Activated T-cell treated with anti-CD3 and anti-CD28 coated beads, Interleukin-2, amount 50 U/mL, for 1 hour (primary cell): ENCODE measurements at places on chromosomes 1 and 21.

DNA sequence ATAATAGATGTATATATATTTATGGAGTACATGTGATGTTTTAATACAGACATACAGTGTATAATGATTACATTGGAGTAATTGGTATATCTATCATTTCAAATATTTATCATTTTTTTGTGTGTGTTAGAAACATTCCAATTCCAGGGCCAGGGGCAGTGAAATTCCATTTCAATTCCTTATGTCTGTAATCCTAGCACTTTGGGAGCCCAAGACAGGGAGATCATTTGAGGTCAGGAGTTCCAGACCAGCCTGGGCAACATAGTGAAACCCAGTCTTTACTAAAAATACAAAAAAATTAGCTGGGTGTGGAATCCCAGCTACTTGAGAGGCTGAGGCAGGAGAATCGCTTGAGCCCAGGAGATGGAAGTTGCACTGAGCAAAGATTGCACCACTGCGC is 30.4 kb upstream of the PDC start:
- no peak for DNase-seq

DNA sequence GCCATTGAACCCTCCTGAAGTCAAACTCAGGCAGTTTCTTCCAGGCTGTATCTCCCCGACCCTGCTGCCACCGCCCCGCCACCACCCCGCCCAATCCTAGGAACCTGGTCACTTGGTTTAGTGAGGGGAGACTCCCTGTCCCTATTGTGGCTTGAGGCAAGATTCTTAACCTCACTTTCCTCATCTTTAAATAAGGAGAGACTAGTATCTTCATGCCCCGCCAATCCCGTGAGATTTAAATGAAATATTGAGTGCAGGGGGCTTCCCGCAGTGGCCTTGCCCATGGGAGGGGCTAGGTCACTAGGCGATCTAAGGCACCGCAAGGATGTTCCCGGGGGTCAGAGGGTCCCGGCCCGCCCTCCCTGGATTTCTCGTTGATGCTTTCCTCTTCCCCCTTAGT is 998 bp downstream of the KDF1 start:
- DNase-seq = no peak

DNA sequence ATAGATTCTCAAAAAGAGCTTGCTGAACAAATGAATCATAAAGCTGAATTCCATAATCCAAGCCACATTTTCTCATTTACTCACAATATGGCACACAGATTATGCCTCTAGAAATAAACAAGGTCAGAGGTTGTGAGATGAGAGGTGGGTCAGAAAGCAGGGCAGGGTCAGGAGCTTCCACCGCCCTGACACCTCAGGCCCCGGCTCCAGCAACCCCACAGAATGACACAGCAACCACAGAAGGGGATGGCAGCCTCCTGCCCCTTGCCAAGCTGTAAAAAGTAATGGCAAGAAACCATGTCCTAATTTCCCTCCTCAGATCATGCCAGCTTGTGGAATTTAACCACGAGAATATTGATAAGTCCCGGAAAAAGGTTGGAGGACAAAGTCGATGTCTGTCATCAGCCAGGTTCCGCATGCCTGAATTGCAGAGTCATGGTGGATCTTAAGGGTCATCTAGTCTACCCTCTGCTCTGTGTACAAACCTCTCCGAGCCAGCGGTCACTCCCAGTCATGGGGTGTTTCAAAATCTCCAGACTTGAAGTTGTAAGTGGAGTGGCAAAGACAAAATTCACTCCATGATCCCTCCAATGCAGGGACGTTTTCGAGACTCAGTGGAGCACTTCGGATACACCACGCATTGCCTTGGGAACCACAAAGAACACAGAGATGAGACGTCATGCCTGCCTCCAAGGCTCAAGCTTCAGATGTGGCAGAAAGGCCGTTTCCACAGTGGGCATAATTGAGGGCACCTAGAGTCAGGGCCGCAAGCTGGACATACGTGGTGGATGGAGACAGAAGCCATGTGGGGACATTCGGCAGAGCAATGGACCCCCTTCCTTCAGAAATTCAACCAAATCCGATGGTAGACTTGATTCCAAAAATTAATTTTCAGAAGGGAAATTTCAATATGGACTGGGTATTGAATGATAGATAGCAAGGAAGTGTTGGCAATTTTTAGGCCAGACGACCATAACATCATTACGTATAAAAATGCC is 254.0 kb downstream of the TOMM20 start:
- DNase-seq = no peak

DNA sequence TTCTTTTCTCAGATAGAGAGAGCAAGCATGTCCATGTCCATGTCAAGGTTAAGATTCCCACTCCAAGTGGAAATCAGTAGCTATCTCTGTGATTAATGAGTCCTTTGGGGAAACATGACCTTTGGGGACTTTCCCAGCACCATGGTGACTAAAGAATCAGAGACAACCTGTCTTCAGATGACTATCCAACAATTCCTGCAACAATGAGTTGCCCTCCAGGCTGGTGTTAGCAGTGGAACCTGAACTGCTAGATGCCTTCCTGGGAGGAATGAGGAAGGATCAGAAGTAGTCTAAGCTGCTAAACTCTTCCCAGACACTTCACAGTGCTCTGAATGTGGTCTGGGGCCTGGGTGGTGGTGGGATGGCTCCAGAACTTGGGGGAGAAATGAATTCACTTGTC is 6.5 kb downstream of the S100A9 start:
- no peak for DNase-seq

DNA sequence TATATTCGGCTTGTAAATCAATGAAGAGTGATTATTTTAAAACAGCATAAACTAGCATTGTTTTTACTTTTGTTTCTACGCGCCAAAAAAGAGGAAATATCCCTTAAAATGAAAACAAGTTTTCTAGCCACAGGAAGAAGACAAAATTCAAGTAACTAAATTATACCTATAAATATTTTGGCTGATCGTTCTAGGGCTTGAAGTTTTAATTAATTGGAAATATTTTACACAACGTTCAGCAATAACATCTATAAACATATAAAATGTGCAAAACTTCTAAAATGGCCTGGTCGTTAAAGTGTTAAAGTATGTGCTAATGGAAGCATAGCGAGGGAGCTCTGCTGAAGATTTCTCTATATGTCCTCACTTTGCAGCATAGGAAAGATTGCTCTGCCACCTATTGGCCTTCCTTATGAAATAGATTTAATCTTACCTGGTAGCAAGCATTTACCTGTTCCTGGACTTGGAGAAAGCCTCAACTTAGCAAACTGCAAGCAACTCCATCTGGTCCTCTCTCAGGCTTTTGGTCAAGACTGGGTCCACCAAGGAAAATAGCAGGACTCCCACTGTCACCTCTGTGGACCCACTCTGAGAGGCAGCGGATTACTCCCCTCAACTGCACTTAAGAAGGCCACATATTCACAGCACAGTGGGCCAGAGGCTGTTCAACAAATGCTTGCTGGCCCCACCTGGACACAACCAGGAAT is 351.3 kb upstream of the RUNX1 start:
- peak; percentile 41 for DNase-seq

GRCh38 chr1:201538612-201539551 is at the start of gene NAV1:
Gene NAV1, plus strand, starts transcription at chr1:201539127. Its CDS starts 83,758 bp downstream, at chr1:201622885.
- no peak for DNase-seq

GRCh38 chr1:54582566-54583306 is 34.7 kb downstream of the ACOT11 start:
- DNase-seq = no peak

DNA sequence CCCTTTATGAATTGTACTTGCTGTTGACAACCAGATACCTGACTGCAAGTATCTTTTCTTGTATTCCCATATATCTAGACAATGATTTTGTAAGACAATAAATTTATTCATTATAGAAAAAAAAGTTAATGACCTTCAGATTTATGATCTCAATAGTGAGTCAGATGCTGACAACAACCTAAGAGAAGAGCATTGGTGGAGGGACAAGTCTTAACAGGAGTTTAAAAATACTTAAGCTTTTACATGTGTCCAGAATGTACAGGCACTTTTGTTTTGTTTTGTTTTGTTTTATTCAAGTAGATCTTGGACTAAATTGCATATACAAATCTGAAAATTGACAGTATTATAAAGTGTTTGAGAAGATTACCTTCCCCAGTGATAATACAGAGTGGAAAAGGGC is 1544.6 kb upstream of the B3GALT2 start:
- no peak for DNase-seq

DNA sequence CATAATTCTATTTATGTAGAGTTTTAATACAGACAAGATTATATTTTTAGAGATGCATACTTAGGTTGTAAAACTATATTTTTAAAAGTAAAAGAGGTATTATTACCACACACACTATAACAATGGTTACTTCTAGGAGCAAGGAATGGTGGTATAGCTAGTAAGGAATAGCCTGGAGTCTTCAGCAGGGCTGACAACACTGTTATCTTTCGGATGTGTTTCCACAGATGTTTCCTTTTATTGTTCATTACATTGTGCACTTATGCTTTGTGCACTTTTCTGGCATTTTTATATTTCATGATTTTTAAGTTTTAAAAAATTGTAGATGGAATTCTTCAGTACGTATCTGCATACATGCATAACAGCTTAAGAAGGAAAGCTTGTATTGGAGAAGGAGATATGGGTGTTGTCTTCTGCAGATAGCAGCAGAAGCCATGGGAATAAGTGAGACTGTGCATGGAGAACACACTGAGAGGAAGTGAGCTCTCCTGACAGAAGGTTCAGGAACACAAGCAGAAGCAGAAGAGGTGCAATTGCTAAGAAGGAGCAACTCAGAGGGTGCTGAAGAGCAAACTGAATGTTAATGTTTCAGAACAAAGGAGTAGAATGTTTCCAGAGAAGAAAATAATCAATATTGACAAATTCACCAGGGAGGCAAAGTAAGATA is 91.8 kb downstream of the UCHL5 start:
- no peak for DNase-seq

GRCh38 chr1:213572912-213573647 is 414.7 kb upstream of the PROX1 start:
- DNase-seq = no peak

GRCh38 chr1:233038581-233038980 is 88.2 kb downstream of the NTPCR start:
- no peak for DNase-seq

DNA sequence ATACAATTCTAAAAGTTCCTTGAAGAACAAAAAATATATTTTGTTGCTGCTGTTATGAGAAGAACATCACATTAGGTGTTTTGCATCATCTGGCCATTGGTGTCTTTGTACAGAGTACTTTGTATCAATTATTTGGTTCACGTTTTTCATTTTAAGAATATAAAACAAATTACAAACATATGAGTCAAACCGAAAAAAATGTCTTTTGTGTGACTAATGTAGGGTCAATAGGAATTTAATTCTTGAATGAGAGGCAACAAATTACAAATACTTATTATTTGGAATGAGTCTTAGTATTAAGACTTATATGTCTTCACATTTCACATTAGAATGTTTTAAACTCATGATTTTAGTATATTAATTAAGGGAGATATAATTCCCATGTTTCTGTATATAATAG is 54.8 kb downstream of the NR5A2 start:
- no peak for DNase-seq

- DNase-seq = no peak
These were observed 544.9 kb downstream of the KCNT2 start for GRCh38 chr1:196063294-196063693.
